ENCODE measurements at places on chromosomes 1 and 21. TPM values are rescaled to one million over a fixed set of nuclear protein-coding genes. Genes with fewer than 3 reads are reported as not detected.

Gene IVL
- 1.9 TPM for total RNA-seq

Gene MTARC1
- 21.3 TPM for total RNA-seq

Gene NBPF6
- total RNA-seq = not detected

Gene ATAD3C
- total RNA-seq = 0.29 TPM

Gene TRIM63
- not detected for total RNA-seq

Gene TRIM67
- total RNA-seq = 0.09 TPM

Gene FALEC
- 0.71 TPM for total RNA-seq

Gene CD1B
- total RNA-seq = not detected

Gene JAM2
- total RNA-seq = not detected

Gene RNU1-1
- total RNA-seq = 1,678 TPM

Gene SPOCD1
- 8.4 TPM for total RNA-seq

Gene GUCA2B
- not detected for total RNA-seq

Gene CYP4Z1
- not detected for total RNA-seq

Gene CLCA2
- total RNA-seq = not detected

Gene STYXL2
- total RNA-seq = not detected

Gene SYT11
- total RNA-seq = 1.0 TPM

Gene OR2T34
- not detected for total RNA-seq

Gene ASCL5
- not detected for total RNA-seq

Gene ERICH3
- total RNA-seq = 0.15 TPM

Data from Calu3 (cell line).